Right renal cortex interstitium (tissue), 3 donors: ENCODE measurements at places on chromosomes 5 and 9.

- DNase-seq, result no peak
Observed at GRCh38 chr5:79189439-79190234, 46.3 kb upstream of the JMY start.

- no peak for DNase-seq
Observed at GRCh38 chr9:133787754-133788025, 49.5 kb upstream of the SARDH start.

GRCh38 chr5:52738095-52738506 is 49.6 kb upstream of the ITGA1 start:
- DNase-seq, result no peak

- DNase-seq, result no peak
Observed at GRCh38 chr5:172388246-172388733, 66.0 kb downstream of the SH3PXD2B start.

GRCh38 chr9:2234371-2234893 is 219.3 kb downstream of the SMARCA2 start:
- peak; percentile 27 for DNase-seq

DNA sequence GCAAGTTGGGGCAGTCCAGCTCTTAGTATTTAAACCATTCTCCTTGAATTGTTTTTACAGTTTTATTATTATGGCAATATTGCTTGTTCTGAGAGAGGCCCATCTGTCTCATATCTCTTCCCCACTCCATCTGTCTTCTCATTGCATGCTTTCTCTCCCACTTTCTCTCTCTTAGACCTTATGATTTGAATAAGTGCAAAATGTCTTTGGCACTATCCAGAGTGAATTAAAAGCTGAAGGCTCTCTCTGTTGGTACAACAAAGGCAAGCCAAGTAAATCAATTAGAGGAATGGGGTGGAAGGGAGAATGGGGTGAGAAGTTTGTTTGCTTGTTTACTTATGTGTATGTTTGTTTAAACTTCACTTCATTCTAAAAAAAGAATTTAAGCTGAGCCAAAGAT is 195.3 kb upstream of the RFX3 start:
- no peak for DNase-seq

DNA sequence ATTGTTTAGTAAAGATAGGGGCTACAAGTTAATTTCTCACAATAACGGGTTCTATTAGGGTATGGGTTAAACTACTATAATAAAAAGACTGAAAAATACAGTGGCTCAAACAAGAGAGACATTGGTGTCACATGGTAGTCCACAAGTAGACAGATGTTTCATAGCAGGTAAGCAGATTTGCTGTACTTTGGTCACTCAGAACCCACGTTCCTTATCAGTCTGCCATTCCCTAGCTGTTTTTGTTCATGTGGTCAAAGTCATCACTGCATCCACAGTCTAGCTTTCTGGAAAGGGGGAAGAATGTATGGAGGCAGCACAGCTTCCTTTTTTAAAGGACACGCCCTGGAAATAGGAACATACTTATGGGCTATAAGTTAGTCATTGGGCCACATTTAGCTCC is 73.0 kb downstream of the SLC12A2 start:
- no peak for DNase-seq

DNA sequence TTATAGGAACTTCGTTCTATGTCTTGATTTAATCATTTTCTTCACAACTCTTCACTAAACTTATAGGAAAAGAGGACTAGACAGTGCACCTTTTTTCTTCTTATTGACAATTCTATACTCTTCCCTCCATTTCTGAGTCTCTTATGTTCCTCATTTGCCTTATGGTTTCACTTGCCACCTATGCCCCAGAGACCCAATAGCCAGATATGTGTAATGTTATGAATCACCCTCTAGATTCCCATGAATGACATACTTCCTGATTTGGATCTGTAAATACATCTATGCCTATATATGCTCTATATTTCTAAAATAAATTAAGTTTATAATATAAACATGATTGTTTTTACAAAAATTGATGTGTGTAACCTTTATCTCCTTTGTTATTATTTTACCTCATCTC is 514.1 kb upstream of the MEF2C start:
- DNase-seq, result no peak

DNA sequence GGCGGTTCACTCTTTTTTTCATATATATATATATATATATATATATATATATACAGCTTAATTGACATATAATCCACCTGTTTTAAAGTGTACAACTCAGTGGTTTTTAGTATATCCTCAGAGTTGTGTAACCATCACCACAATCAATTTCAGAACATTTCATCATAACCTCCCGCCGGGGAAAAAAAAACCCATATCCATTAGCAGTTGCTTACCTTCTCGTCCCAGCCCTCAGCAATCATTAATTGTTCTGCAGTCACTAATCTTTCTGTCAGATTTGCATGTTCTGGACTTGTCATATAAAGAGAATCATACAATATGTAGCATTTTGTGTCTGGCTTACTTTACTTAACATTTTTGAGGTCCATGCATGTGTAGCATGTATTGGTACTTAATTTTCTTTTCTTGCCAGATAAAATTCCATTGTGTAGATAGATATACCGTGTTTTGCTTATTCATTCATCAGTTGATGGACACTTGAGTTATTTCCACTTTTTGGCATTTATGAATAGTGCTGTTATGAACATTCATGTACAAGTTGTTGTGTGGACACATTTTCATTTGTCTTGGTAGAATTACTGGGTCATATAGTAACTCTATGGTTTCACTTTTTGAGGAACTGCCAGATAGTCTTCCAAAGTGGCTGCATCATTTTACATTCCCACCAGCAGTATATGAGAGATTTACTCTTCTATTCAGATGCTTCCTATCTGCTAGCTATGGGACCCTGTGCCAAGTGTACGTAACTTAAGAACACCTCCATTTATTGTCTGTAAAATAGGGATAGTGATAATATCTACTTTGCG is 3.5 kb upstream of the RNF145 start:
- DNase-seq, result no peak

DNA sequence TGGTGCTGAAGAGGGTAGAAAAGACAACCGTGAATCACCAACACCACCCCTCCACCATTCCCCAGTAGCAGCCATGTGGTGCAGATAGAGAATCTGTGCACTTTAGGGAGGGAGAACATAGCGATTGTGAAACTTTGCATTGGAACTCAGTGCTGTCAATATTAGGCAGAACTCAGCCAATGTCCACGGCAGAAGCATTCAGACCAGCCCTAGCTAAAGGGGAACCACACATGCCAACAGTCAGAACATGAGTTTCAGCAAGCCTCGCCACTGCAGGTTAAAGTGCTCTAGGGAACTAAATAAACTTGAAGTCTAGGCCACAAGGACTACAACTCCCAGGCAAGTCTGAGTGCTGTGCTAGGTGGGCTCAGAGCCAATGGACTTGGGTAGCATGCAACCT is 38.5 kb upstream of the DEPDC1B start:
- no peak for DNase-seq

DNA sequence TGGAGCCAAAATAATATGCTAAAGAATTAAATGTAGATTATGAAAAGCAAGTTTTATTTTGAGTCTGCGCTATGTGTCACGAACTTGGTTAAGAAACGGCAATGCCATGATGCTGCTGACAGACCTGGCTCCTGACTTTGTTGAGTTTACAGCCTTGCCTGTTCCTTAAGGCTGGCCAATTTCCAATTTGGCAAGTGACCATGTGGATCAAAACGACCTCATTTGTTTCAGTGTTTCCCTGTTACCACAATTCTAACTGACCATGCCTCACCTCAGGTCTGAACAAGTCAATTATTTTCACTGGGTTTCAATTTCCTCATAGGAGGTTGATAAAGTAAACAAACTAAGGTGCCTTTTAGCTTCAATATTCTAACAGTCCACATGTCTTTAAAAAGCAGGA is 461.4 kb downstream of the ZNF608 start:
- DNase-seq, result no peak

GRCh38 chr5:127650022-127650421 is 1.1 kb downstream of the CTXN3 start:
- no peak for DNase-seq

DNA sequence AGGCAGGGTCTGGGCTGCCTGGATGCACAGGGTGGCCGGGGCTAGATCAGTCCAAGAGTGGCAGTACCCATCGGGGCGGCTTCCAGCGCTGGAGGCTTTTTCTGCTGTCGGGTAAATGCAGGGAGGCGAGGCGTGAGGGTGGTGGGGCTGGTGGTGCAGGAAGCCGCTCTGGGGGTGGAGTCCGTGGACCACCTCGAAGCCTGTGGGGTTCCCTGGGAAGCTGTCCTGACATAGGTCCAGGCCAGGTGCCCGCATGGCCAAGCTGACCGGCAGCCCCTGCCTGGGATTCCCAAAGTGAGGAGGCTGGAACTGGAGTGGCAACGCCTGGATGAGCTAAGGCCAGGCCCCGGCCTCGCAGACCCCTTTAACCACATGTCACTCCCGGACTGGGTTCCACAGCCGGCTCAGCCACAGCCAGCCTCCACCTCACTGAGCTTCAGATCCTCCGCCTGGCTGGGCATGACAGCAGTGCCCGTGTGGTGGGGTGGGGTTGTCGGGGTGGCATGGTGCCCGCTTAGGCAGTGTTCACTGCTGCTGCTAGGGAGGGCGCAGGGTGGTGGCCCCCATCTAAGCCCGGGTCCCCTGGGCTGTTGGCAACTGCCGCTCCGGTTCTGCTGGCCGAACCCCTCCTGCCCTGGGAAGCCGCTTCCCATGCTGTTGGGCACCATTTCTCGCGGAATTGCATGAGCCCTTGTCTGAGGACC is 1.4 kb upstream of the QRFP start:
- no peak for DNase-seq

- DNase-seq, result peak; percentile 54
Observed at GRCh38 chr5:53479590-53480415, 626 bp upstream of the FST start.

DNA sequence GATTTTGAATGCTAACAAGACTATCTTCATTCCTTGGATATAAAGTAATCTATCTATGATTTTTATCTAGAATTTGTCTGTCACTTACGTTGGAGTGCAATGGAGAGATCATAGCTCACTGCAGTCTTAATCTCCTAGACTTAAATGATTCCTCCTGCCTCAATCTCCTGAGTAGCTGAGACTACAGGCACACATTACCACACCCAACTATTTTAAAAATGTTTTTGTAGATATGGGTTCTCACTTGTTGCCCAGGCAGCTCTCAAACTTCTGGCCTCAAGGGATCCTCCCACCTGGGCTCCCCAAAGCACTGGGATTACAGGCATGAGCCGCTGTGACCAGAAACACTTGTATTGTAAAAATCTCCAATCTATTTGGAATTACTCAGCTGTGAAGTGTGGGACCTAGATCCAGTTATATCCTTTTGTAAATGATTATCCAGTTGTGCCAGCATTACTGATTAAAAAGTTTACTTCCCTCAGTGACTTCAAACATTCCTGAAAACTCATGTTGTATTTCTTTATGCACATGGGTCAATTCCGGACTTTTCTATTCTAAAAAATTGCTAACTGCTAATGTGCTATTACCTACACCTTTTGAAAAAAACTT is 1793.8 kb upstream of the WWC1 start:
- DNase-seq, result no peak
